NCI-H1092 treated with DMSO at 0.1 percent for 48 hours (cell line): ENCODE measurements at places on chromosomes 4 and X.

DNA sequence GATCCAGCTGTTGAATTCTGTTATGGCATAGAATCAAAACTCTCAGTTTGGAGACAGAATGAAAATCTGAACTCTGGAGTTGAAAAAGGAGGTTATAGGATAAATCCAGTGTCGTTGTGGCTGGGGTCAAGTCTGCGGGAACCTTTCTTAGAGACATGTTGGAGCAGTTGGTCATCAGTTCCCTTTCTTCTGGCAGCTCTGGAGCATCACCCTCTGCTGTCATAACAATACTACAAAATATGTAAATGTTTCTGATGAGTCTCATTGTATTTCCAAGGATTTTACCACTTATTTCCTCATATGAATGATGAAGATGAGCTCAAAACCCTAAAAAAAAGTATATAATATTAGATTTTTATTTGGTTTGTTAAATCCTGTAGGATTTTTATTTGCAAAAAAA lies 7.5 kb downstream of the TLR10 start:
- no peak for DNase-seq

GRCh38 chr4:173045571-173045970 lies 123.0 kb upstream of the GALNT7 start:
- DNase-seq = no peak

DNA sequence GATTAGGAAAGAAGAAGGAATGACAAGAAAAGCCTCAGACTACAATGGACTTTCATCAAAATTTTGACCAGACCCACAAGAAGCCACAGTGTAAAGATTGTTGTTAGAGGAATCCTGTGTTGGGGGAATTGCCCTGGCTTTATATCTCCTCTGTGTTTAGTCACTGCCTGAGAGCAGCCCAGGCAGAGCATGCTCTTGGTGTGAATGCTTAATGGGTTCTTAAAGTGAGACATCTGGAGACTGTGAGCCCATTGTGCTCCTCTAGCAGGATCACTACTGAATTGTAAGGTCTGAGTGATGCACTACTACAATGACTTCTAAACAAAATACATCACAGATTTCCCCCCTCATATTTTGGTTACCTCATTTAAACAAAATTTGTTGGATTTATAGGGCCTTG lies 1860.5 kb upstream of the ADGRL3 start:
- DNase-seq = no peak

DNA sequence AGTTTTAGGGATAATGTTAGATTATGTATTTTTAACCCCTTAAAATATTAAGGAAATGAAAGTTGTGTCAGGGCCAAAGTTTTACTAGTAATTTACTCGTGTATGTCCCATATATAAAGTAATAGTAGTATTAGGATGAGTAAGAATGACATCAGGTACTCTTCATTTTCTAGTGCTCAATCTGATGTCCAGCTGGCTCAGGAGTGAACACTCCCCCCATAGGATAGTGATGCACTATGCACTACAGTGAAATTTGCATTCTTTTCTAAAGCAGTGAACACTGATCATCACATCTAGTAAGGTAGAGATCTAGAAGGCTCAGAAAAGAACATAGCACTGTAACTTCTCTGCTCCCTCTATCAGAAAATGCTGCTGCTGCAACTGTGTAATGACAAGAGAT lies 409.7 kb downstream of the GLUD2 start:
- no peak for DNase-seq

DNA sequence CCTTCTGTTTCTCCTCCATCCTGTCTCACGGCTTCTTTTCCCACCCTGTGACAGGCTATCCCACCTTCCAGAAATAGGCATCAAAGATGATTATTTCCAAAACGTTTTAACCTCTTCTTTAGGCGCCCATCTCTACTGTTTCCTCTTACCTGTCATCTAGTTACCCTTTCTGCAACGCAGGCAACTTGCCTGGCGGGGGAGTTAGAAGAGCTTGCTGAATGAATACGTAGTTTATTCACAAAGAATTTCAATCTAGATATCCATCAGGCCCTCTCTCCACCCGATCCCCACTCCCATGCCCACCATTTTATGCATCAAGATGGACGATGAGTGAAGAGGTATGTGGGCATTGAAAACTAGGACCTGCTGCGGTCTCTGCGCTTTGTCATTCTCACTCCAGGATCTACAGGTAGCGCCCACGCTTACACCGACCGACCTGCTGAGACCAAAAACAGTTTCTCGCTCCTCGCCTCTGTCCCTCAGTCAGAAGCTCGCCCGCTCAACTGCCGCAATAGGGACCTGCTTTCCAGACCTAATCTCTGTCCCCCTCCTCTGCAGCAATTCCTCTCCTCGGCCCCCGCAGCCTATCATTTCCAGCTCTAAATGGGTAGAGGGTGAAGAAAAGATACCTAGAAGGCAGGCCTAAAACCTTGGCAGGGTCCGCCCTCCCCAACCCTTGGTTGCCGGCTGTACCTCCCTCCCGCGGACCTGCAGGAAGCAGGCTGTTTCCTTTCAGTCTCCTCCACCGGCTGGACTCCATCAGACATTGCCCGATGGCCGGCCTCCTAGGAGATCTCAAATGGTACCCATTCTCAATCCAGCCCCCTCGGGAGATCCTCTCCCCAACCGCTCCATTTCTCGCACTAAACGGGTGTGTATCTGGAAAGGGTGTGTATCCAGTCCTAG lies 624 bp downstream of the BEX5 start:
- DNase-seq = peak; percentile 45

DNA sequence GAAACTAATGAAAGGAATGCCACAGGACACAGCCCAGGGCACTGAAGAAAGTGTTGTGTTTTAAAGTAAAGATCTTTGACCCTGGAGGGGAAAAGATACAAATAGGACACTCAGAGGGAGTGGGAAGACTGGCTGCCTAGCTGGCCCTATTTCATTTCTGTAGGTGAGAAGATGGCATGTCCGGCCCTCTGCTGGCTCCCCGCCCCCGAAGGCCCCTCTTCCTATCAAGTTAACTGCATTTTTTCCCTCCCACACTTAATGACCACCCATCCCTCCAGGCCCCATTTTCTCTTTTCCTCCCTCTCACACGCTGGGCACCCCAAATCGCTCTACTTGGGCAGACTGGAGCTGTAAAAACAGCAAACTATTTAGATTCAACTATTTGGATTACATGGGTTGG lies 5.5 kb upstream of the TRIM75 start:
- no peak for DNase-seq

DNA sequence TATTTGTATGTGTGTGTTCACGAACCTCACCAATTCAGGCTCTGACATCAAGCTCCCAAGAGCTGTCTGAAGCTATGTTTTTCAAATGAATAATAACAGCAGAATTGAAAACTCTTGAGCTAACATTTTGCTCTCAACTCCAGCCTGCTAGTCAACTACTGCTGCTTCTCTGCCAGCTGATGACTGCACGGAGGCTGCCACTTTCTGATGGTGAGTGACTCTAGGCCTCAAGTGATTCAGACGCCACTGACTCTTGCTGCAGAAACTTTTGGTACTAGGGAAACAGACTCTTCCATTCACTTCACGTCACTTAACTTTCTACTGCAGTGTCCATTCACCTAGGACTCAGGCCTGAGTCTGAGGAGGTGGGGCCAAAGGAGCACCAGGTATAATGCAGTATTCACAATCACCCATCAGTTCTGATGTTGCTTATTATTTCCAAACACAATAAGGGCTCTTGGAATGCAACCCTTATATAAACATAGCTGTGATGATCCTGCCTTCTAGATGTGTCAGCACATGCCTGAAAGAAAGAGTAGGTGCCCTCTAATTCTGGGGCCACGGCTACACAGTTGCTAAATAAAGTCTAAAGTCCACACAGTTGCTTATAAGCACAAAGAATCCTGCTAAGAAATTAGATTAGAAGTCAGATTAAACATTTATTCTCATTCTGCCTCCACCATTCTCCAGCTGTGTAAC lies 16.0 kb downstream of the PRDM8 start:
- DNase-seq = no peak
